ENCODE measurements at places on chromosomes 6 and 20.

DNA sequence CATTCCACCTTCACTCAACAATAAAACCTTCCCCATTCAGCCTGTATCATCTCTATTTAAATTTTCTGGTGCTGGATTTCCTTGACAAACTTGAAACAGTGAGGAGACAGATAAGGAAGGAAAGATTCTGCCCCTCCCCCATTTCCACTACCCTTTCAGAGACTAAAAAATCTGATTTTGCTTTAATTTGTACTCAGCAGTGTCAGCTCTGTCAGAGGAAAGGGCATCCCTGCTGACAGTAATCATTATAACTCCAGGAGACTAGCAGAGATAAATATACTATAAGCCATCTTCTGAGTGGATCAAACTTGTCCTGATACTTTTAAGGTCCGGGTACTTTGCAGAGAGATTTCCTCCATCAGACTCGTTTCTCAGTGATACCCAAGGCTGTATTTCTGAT, 155.6 kb downstream of the SAMD5 start:
- DNase-seq: peak; percentile 19

DNA sequence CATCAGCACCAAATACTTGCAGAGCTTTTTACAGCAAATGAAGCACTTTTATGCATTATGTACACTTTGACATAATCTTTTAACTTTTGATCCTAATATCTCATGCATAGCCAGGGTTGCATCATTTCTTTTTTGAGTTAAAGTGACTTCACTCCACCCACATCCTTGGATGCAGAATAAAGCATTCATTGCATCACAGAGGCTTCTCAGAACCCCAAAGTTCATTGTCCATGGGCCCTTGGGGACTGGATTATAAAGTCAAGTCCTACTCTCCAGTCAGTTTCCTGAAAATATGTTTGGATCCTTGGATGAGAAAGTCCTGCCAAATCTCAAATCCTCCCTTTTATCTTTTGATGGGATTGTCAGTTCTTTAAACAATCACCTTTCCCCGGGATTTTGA, 10.6 kb upstream of the EFHC1 start:
- DNase-seq: no peak

- no peak for DNase-seq
These were observed 108.6 kb downstream of the BANF2 start for GRCh38 chr20:17808357-17808756.

DNA sequence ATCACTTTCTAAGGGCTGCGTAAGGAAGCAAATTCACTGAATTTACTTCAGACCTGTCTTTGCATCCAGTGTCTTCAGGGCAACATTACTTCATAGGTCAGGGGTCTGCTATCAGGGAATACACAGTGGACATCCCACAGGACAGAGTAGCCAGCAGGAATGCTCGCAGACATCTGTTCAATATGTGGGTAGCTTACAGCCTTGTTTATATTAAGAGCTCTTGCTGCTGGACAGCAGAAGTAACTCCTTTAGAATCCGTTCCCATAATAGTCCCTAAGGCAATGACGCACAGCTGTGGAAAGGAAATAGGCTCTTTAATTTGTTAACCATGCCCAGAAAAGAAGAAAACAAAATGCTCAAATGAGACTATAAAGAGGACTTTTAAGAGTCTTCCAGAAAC, 198.7 kb downstream of the MOXD1 start:
- no peak for DNase-seq

- peak; percentile 63 for DNase-seq
These were observed 573.1 kb downstream of the HACE1 start for GRCh38 chr6:104286641-104287040.

DNA sequence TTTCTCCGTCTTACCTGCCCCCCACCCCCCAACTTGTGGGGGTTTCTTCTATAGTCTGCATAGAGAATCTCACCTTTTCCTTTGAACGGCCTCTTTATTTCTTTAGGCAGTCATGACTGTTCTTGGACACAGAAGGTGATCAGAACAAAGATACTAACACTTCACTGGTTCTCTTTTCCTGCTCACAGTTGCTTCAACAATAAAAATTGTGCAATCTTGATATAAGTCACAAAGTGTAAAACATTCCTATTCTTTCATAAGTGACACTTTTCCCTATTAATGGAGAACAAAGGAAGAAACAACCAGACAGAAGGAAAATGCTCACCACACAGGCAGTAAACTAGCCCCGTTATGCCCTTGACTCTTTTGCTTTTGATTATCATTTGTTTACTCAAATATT, 238.4 kb upstream of the QKI start:
- no peak for DNase-seq

GRCh38 chr6:55969526-55969925, 94.1 kb upstream of the BMP5 start:
- DNase-seq: no peak

DNA sequence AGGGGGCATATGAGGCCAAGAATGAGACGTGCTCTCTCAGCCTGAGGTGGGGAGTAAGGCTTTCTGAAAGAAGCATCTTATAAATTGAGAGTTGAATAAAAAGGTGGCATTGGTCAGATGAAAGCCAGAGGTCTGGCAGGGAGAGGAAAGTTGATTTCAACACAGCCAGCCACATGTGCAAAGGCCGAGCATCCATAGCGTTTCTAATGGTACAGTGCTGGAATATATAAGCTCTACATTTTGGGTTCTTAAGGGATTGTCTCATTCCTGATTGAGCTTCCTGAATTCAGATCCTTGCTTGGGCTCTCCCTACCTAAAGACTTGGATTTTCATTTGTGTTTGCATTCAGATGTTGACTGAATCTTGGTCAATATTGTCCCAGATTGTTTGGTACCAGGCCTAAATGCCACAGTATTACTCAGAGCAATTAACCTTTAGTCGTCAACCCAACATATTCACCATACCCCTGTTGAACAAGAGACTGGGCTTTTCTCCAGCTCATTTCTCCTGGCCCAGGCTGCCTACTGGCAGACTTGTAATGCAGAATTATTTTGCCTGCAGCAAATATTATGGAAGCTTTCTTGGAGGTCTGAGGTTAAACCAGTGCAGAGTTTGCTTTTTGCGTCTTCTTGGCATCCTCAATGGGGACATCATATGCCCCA, 14.5 kb upstream of the BCAS1 start:
- no peak for DNase-seq

DNA sequence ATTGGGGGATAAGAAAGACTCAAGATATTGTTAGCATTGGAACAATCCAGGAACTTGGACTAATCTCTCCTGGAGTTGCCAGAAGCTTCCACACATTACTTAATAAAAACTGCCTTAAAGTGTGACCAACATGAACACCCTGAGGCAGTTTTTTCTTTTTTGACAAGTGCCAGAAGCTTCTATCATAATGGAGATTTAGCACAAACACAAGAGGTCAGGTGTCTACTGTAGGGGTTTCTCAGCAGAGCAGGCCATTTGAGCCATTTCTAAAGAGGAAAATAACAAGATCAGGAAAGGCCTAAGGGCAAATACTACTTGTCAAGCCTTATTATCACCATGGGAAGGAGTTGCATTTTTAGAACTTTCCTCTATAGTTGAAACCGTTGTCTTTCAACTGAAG, 361.5 kb downstream of the EPM2A start:
- no peak for DNase-seq

DNA sequence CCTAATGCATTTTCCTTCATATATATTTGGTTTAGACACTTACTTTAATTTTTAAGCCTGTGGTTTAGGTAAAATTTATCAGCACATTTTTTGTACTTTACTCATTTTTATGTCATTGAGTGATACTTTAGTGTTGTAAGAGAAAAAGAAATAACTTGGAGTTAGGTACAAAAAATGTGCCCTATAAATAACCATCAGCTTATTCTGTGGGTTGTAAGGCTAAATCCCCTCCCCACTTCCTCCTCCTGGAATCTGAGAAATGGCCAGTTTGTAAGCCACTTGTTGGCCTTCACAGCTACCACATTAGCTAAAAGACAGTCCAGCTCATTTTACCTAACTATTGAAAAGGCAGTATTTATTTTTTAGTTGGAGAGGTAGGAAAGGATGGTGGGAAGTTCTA, 576.3 kb downstream of the PKHD1 start:
- no peak for DNase-seq

GRCh38 chr6:129189266-129189665, 306.3 kb downstream of the LAMA2 start:
- no peak for DNase-seq

- DNase-seq: no peak
These were observed 17.4 kb downstream of the MACROD2 start for GRCh38 chr20:14012671-14013070.

- no peak for DNase-seq
These were observed 19.6 kb downstream of the DYNLRB1 start for GRCh38 chr20:34535857-34536256.

GRCh38 chr6:108902382-108902792, 54.2 kb downstream of the ARMC2 start:
- no peak for DNase-seq

DNA sequence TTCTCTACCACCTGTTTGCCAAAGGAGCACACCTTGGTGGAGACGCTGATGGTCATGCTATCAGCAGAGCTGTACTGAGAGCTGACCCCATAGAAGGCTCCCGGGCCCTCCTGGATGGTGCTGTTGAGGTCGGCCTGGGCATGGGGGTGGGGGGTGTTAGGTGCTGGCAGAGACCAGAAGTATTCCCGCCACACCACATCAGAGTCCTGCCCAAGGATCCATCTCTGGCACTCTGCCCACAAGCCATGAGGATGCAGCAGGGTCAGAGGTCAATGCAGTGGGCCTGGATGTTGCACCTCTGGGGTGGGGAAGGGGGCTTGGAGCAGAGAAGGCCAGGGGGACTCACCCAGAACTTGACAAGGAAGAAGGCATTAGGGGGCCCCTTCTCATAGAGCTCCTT, 7.4 kb downstream of the RPL10A start:
- no peak for DNase-seq

- DNase-seq: no peak
These were observed 151.1 kb downstream of the LRRC1 start for GRCh38 chr6:53945765-53946407.

DNA sequence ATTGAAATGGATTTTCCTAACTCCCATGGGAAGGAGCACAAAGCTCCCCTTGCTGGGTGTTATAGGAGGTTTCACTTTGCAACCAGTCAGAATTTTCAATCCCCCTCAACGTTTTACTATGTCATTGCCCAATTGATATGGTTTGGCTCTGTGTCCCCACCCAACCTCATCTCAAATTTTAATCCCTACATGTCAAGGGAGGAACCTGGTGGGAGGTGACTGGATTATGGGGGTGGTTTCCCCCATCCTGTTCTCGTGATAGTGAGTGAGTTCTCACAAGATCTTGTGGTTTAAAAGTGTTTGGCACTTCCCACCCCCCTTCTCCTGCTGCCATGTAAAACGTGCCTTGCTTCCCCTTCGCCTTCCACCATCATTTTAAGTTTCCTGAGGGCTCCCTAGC, 62.9 kb downstream of the ZMYND8 start:
- DNase-seq: no peak

DNA sequence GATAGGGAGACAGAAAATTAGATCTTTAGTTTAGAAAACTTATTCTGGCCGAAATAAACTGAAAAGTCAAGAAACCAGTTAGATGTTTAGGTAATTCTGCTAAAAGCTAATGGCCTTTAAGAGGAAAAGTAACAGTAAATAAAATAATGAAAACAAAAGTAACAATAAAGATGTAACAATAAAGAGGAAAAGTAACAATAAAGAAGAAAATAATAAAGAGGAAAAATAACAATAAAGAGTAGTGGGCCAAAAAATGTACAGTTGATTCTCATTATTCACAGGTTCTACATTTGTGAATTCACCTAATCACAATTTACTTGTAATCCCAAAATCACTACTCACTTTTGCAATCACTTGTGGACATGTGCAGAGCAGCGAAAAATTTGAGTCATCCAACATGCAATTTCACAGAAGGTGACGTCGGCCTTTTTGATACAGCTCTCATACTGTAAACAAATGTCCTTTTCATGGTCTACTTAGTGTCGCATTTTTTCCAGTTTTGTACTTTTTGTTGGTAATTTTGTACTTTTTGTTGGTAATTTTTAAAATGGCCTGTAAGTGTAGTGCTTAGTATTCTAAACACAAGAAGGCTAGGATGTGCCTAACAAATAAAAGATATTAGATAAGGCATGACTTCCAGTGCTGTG, 24.0 kb downstream of the HBS1L start:
- DNase-seq: no peak

- DNase-seq: no peak
These were observed 191.1 kb downstream of the FNDC1 start for GRCh38 chr6:159360306-159360705.

GRCh38 chr6:113731541-113731940, 125.6 kb upstream of the MARCKS start:
- no peak for DNase-seq

- no peak for DNase-seq
These were observed 281.2 kb upstream of the SUPT3H start for GRCh38 chr6:45658958-45659357.

GRCh38 chr6:170605574-170606259, 21.3 kb upstream of the PDCD2 start:
- DNase-seq: no peak

DNA sequence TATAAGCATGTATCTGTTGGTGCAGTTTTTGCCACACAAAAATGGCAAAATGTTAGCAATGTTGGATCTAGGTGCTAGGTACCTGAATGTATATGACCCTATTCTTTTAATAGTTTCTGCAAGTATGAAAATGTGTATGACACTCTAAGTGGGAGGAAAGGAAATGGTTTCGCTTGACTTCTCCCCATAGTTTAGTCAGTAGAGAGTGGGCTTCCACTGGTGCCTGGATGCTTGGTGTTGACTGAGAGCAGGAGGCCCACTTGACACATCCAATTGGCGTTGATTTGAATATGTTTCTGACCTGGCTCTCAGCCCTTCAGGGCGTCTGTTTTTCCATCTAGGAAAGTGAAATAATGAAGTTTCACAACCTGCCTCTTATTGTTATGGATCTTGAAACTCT, 41.8 kb upstream of the GABRR1 start:
- no peak for DNase-seq

- DNase-seq: no peak
These were observed 27.9 kb downstream of the NTSR1 start for GRCh38 chr20:62736407-62737071.

GRCh38 chr6:6905961-6906518, 201.7 kb upstream of the RREB1 start:
- no peak for DNase-seq

DNA sequence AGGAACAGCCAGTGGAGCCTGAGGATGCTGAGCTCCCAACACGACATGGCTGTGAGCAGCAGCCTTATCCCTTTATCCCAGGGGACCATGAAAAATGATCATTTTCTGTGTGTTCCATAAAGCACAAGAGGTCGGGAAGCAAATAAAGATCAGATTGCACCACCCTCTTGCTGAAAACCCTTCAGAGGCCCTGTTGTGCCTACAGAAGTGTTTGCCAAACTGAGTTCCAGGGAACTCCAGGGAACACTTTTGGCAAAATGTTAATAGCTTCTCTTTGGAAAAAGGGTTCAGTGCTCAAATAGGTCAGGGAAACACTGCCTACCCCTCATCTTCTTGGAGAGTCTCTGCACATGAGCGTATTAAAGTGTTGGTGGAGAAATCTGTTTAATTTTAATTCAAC, 24.4 kb downstream of the ARMC2 start:
- no peak for DNase-seq

DNA sequence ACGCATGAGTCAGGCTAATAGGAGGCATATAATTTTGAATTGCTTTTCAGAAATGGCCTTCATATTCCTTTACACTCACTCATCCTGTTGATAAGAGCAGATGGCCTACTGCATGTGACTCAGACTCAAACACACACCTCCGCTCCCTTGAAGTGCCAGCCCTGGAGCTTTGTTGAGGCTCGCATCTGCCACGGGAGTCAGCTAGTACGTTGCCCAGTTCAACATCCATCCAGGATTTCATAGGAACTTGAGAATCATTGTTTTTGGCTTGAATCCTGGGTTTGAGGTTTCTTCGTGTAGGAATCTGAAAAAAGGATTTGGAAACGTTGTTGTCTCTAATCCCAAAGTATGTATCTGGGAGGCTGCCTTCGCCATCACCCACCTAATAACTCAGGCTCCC, 87.4 kb upstream of the JAG1 start:
- no peak for DNase-seq
